ENCODE measurements at places on chromosomes 2 and 18.

DNA sequence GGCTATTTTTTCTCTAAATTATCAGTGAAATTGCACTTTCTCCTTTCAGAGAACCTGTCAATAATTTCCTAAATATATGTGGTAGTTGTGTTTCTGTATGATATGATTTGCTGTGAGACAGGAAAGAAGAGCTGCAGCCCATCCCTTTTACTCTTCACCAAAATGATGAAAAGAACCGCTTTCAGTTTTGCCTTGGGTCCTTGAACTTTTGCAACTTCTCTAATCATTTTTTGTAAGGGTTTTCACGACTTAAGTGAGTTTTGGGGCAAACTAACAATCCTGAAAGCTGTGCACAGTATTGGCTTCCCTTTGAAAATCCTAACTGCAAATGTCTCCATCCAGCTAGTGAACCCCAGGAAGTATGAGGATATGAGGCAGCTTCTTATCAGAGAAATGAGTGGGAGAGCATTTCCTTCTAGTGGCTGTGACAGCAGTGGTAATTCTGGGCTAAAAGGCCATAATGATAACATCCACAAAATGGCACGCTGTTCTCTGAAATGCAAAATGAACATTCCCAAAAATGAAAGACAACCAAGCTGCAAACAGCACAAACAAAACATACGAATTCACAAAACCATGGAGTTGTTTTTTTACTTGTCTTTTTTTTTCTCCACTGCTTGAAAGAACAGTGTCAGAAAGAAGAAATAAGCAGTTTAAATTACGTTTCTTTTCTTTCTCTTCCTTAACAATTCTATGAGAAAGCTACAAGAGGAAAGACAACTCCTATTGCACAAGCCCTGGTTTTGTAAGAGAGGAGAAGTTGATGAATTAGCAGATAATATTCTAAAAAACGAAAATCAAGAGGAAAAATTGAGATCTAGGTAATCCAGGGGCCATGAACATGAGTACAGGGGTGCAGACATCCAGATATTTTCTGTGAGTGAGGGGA, 1291.6 kb upstream of the ZEB2 start:
- no peak for DNase-seq

GRCh38 chr2:51256736-51257135, 224.8 kb upstream of the NRXN1 start:
- DNase-seq, result no peak

- DNase-seq, result no peak
Measured at GRCh38 chr2:64524604-64525316, 632 bp downstream of the AFTPH start.

DNA sequence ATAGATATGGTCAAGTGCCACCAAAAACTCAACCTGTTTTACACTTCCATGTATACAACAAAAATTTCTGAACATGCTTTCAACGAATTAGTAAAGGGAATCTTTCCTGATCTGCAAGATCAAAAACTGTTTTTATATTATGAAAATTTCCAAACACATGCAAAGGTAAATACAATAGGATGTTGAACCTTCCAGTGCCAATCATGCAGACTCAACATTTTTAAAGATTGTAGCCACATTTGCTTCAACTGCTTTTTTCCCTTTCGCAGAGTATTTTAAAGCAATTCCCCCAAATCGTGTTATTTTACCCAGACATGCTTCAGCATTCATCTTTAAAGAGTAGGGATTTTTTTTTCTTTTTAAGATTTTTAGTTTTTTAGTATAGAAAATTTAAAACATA, 40.3 kb downstream of the UBR3 start:
- no peak for DNase-seq

DNA sequence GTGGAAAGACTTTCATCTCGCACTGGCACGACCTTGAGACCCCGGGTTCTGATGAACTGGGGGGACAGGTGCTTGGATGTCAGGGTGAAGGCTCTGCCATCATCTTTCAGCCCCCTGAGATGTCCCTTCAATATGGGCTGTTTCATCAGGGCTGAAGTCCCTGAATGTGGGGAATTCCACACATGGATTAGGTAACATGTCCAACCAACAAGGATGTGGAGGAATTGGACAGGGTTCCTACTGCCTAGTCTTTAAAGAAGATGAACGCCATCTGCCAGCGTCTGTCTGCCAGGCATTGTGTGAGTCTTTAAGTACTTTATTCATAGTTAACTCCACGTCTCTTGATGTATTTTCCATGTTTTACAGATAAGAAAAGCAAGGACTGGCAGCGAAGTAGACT, 5.9 kb upstream of the GRHL1 start:
- no peak for DNase-seq
